T-helper 17 cell (primary cell): ENCODE measurements at places on chromosomes 2 and 18. TPM values are rescaled to one million over a fixed set of nuclear protein-coding genes. Genes with fewer than 3 reads are reported as not detected.
A peak's percentile ranks its signal among the peaks of the same experiment; 100 is the strongest.

- peak overlapping the region; percentile 70 for H3K4me3 ChIP-seq
- H3K27ac ChIP-seq = peak overlapping the region; percentile 87
- H3K27me3 ChIP-seq = no peaks in the 10 kb centered on the region
- peaks cover 2% of the 10 kb centered on the region for H3K36me3 ChIP-seq
- DNase-seq = no peak
Observed at GRCh38 chr2:9618410-9618809, 12.4 kb downstream of the YWHAQ start.

- no peak for DNase-seq
- H3K4me1 ChIP-seq = peaks cover 41% of the 10 kb centered on the region
- H3K4me3 ChIP-seq = peak overlapping the region; percentile 96
- H3K27ac ChIP-seq = peak overlapping the region; percentile 100
- no peaks in the 10 kb centered on the region for H3K27me3 ChIP-seq
Observed at GRCh38 chr18:3453540-3454364, 3.8 kb downstream of the TGIF1 start.

DNA sequence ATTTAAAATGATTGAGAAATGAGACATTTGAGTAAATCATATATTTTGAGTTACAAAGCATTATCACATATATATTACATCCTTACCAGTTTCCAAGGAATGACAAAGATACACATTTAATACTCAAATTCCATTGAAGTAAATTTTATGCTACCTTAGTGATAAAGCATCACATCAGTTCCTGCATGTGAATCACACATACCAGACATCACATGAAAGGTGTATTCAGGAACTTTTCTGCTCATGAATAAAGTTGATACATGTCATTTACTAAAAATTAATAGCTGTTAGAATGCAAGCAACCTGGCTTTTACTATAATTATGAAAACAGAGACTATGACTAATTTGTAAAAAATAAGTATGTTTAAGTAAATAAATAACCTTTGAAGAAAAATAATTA is 548.8 kb upstream of the SLC39A10 start:
- H3K27me3 ChIP-seq = no peaks in the 10 kb centered on the region
- no peak overlapping the region for H3K27ac ChIP-seq
- H3K36me3 ChIP-seq = no peaks in the 10 kb centered on the region
- H3K4me1 ChIP-seq = no peaks in the 10 kb centered on the region

DNA sequence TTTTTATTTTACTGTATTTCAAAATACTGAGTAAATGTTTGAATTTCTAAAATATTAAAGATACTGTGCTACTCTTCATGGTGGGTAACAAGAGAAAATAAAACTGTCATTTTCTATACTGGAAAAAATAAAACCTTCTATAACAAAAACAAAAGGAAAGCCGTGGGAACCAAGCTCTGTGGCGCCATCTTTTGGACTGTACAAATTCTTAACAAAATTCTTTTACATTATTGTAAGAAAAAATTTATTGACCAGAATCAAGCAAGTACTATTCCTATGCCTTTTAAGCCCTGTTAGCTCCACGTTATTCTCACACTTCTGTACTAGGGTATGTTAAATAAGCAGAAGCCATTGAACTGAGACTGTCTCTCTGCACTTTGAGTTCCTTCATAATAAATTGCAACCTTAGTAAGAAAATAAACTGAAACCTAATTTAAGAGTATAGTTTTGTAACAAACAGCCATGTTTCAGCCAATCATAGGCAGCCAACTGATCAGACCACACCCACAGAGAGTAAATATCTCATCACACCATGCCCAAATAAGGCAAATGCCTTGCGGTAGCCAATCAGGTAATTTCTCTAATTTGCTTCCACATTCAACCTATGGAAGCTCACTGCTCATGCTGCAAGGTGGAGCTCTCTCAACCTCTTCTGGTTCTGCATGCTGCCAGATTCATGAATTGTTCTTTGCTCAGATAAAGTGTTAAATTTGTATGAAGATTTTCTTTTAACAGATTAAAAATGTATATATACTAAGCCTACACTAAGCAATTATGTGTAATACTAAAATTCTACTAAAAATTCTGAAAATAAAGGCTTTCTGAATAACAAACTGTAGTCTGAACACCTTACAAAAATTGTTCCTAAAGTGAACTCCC is 42.2 kb downstream of the HIBCH start:
- no peak overlapping the region for H3K4me3 ChIP-seq
- H3K36me3 ChIP-seq = peaks cover 13% of the 10 kb centered on the region
- DNase-seq = no peak
- peaks cover 5% of the 10 kb centered on the region for H3K4me1 ChIP-seq
- H3K27me3 ChIP-seq = no peaks in the 10 kb centered on the region

- H3K4me1 ChIP-seq = no peaks in the 10 kb centered on the region
- H3K27me3 ChIP-seq = no peaks in the 10 kb centered on the region
- H3K4me3 ChIP-seq = no peak overlapping the region
- DNase-seq = no peak
- no peak overlapping the region for H3K27ac ChIP-seq
Observed at GRCh38 chr18:28666216-28666615, 489.3 kb upstream of the CDH2 start.

DNA sequence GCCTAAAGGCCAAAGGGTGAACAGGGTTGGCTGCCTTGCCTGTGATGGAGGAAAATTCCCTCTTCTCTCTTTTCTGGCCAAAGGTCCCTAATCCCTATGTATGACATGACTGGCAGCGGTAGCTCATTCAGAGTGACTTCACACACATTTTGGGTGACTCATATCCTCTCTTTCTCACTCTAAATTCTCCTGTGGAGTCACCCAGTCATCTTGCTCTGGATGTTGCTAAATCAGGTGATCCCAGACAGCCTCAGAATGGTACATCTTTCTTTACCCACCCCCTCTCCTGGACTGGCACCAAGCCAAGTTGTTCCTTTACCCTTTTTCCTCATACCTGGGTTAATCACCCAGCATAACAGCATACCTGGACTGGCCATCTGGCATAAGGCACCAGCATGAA is 77.2 kb downstream of the NEURL3 start:
- no peaks in the 10 kb centered on the region for H3K4me1 ChIP-seq
- H3K27me3 ChIP-seq = peaks cover 35% of the 10 kb centered on the region
- peaks cover 2% of the 10 kb centered on the region for H3K36me3 ChIP-seq
- H3K4me3 ChIP-seq = no peak overlapping the region
- no peak for DNase-seq

The HOXD4 gene
- not detected for total RNA-seq
